Cerebellar nuclear complex (tissue), 1 donor: ENCODE measurements at places on chromosomes 1 and 21.

DNA sequence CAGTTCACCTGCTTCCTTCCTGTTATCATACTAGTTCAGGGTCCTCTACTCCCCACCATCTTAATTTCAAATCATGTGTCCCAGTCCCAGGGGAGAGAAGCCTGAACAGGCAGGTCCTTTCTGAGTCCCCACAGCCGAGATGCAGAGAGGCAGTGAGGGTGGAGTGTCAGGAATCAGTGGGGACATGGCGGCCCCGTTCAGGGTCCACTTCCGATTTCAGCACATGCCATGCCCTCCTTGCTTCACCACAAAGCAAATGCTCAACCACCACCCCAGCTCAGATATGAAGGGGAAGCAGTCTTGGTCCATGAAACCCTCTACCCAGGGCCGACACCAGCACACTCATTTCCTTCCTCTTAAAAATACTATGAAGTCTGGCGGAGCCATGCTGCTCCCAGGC lies 5.2 kb upstream of the SEMA4A start:
- no peak for DNase-seq

- peak; percentile 70 for DNase-seq
Measured at GRCh38 chr1:160085686-160086455, 4.5 kb downstream of the KCNJ9 start.

GRCh38 chr1:56527548-56528302 lies 51.6 kb downstream of the PLPP3 start:
- DNase-seq, result no peak

DNA sequence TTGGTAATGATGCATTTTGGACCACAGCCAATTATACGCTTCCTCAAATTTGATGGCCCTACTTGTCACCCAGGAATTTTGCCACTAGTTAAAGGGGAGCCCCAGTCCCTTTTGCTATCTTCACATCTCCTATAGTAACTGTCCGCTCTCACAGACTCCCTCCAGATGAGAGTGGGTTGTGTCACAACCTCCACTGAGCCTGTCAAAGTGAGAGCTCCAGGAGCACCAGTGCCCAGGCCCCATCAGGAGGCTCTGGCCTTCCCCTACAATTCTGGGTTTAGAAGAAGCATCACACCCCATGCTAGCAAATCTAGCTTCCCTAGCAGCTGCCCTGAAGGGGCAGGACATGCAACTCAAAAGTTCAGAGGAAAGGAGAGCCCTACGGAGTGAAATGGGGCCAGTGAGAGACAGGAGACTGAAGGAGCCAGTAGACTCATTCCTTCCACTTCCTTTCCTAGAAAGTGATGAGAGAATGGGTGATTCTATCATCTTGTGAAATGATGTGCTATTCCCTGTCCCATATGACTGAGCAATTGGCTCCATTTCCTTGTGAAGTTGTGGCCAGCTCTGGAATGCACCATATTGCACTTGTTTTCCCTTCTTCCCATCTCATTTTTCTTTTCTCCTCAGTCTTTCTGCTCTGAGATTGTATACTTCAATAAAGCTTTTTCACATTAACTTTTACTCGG lies 541.3 kb downstream of the DPYD start:
- DNase-seq, result no peak

GRCh38 chr1:102715150-102715549 lies 393.2 kb downstream of the COL11A1 start:
- DNase-seq, result no peak

DNA sequence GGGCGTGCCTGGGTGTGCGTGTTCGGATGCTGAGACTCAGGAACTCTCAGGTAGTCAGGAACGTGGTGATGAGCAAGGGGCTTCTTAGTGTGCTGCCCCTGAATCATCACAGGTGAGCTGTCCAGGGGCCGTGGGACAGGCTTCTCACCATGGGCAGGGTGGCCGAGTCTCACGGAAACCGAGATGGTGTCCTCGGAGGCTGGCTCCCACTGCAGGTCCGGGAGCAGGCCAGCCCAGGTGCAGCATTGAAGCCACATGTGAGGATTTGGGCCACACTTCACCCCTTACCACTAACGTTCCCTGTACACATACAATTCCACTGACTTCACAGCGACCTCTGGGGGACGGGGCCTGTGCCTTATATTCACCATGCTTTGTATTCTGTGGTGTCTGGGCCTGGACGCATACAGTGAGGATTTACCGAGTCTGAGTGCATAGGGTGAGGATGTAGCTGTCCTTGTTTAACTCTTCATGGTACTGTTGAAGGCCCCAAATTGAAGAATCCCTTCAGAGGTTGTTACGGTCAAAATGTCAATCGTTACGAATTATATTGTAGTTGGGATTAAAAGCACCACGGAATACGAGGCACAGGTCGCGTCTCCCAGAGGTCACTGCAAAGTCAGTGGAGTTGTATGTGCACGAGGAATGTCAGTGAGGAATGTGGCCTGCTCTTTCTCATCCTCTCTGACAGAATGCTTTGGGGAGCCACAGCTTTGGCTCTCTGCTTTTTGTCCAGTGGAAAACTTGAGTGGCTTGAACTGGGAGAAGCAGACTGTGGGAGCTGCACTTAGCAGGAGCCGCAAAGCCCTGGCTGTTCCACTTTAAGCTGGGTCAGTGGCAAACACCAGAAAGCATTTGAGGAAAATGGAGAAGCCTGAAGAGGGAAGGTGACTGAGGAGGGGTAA lies 95.3 kb downstream of the MTR start:
- no peak for DNase-seq

DNA sequence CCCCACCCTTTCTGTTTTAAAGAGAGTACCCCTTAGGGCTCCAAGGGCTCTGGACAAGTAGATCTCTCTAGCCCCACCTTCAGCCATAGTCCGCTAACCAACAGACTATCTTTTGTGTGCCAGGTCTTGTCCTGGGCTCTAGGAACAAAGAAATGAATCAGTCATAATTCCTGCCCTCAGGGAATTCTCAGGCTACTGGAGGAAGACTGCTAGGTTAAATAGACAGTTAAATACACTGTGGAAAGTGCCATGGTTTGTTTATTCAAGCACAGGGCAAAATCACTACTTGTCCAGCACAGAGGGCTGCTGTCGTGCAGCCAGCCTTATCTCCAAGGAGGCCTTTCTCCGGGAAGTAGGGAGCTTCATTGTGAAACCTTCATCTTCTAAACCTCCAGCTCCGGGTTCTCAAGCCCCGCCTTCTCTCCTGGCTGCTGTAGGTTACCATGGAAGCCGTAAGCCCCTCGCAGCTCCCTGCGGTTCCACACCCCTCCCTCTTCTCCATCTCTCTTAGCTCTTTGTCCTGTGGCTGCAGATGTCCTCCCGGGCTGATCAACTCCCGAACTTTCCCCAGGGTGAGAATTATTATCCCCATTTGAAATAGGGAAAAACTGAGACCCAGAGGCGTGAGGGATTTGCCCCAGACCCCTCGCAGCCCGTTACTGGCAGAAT lies 29.8 kb downstream of the SHISAL2A start:
- no peak for DNase-seq

- no peak for DNase-seq
Measured at GRCh38 chr1:164604541-164604940, 45.6 kb downstream of the PBX1 start.

GRCh38 chr1:164907666-164908065 lies 348.7 kb downstream of the PBX1 start:
- no peak for DNase-seq

- DNase-seq, result no peak
Measured at GRCh38 chr1:59177756-59178155, 119.1 kb upstream of the FGGY start.

GRCh38 chr1:98351561-98351960 lies 310.0 kb upstream of the SNX7 start:
- no peak for DNase-seq

DNA sequence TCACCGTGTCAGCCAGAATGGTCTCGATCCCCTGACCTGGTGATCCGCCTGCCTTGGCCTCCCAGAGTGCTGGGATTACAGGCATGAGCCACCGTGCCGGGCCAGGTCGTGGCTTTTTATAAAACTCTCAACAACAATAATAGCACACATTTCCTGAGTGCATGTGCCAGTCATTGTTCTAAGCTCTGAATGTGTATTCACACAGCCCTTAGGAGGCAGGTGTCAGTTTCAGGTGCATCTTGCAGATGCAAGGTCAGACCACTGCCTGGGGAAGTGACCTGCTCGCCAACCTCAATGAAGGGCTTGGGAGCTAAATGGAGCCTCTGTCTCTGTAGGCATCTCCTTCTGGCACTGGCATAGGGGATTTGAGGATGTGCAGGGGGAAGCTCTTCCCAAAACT lies 1.6 kb upstream of the LEFTY2 start:
- DNase-seq, result no peak

DNA sequence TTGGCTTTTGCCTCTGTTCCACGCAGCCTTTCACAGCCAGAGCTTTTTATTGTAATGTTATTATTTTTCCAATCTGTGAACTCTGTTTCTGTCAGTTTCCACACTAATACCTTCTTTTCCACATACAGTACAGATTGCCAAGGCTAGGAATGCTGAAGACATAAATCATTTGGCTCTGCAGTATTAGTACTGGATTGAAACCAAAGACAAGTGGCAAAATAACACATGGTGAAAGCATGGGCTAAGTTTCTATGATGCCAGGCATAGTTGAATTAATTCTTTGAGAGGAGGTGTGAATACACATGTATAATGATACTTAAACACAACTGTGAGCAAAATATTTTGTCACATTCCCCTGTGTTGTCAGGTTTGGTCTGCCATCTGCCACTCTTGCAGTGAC lies 73.5 kb downstream of the TMEM200B start:
- no peak for DNase-seq

DNA sequence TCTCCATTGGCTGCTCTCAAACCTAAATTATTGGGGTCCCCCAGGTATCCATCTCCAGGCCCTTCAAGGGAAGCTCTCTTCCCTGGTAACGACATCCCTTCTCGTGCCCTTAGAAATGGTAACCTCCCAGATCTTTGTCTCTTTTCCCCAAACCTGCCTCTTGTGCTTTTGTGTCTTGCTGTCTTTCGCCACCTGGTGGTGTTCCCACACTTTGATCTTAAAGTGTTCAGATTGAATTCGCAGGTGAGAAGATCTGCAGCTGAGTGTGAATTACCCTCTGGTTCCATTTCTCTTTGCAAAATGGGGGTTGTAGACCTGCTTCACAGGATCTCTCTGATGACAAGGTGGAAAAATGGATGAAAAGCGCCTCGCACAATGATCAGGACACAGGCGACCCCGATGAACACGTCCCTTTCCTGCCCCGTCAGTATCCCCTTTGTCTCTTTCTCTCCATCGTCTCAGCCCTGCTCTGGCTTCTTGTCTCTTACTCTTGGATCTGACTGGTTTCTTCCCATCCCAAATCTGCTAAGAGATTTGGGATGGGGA lies 53.1 kb downstream of the DOP1B start:
- DNase-seq, result no peak

GRCh38 chr1:53462769-53463501 lies 3.7 kb downstream of the DMRTB1 start:
- no peak for DNase-seq

GRCh38 chr1:48936436-48936835 lies 159.7 kb upstream of the BEND5 start:
- DNase-seq, result no peak

DNA sequence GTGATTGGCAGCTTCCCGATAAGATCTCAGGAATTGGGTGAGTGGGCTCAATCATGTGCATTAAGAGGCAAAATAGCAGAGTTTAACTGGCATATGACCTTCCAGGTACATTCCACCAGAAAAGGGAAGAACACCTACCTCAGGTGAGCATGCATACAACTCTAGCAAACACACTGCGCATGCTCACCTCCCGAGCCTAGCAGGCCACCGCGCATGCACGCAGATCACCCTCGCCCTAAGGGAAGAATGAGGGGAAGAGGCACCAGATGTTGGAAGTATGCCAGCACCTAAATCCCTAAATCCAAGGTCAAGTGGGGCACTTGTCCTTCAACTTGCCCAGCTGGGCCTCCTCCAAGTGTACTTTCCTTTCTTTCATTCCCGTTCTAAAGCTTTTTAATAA lies 23.6 kb upstream of the CBR3 start:
- DNase-seq, result no peak

DNA sequence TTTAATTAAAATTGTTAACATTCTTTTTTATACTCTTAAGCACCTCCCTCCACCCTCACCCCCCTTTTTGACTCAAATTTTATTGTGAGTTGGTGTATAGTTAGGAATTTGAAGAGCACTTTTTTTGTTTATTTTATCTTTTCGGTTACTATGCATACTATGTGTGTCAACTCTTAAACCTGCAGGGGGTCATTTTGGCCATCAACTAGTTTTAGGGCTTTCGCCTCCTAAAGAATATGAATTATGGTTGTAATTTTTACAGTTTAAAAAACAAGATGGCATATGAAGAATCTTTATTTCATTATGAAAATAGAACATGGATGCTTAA lies 9.7 kb downstream of the BACH1 start:
- DNase-seq, result no peak

DNA sequence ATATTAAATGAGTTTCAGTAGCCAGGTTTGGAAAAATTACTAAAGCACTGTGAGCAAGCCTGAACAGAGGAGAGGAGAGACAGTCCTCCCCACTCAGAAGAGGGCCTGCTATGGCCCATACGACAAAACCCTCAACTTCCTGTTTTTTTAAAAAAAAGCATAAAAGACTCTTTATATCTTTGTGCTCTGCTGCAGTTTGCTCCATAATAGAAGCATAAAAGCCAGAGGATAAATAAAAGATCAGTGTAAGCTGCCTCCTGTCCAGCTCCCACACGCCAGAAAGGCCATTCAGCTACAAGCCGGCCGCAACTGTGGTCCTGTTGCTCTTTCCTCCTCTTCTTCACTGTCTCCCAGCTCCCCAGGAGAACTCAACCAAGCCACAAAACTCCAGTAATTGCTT lies 37.8 kb downstream of the NID1 start:
- no peak for DNase-seq
